ENCODE measurements at places on chromosomes 4 and X.

DNA sequence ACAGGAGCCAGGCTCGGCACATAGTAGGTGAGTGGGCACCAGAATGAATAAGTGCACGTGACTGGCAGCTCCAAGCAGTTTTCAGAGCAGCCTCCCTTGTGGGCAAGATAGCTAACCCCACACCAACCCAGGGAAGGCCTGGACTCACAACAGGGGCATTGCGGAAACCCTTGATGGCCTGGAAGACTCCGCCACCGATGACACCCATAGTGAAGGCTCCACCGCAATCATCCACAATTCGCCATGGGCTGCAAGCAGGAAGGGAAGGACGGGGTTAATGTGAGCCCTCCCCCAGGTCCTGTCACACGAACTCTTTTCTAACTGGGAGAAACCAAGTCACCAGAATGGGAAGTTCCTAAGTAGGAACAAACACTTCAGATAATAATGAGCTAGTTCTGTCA is 957 bp downstream of the TIMM17B start:
- DNase-seq = no peak

GRCh38 chrX:24657671-24658386 is 10.7 kb upstream of the PCYT1B start:
- DNase-seq = no peak

GRCh38 chr4:136009258-136009832 is 1522.9 kb downstream of the PCDH18 start:
- DNase-seq = no peak

DNA sequence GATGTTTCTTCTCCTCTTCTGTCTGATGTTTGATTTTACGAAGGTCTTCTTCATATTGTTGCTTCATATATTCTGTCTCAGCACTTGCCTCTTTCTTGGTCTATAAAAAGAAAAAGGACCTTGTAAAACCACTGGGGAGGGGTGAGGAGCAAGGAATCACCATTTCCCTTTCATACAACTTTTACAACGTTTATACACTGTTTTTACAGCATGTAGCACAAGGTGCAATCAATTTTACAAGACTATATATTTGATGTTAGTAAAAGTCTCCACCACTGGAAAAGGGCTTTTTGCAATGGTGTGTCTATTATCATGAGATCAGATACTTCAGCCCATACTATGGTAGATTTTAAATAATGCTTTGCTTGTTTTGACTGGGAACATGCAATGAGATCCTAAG is 76.3 kb downstream of the FAM184B start:
- no peak for DNase-seq

GRCh38 chr4:64250061-64250460 is 159.2 kb downstream of the TECRL start:
- DNase-seq = no peak

DNA sequence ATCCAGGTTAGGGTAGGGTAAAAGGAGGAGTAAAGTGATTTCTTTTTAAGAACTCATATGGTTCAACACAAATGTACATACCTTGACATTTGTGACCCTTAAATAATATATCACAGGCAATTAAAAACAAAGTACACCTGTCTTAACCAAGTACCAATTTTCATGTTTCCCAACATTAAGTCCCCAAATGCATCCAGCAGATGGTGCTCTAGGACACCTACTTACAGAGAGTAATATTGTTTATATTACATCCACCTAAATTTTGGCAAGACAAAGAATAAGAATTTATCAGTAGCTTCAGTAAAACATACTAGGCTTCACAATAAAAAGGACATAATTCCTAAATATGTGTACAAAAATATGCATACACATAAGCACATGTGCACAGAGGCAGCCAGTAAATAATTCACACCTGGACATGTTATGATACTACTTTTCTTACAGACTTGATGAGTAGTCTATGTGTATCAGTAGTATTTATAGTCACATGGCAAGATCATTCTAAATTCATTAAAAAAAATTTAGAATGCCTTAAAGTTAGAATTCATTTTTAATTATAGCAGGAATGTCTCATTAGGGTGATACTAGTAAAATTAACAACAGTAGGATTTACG is 219.7 kb downstream of the DCLK2 start:
- no peak for DNase-seq

- peak; percentile 88 for DNase-seq
These were observed 16.0 kb upstream of the FGF16 start for GRCh38 chrX:77431227-77431626.

DNA sequence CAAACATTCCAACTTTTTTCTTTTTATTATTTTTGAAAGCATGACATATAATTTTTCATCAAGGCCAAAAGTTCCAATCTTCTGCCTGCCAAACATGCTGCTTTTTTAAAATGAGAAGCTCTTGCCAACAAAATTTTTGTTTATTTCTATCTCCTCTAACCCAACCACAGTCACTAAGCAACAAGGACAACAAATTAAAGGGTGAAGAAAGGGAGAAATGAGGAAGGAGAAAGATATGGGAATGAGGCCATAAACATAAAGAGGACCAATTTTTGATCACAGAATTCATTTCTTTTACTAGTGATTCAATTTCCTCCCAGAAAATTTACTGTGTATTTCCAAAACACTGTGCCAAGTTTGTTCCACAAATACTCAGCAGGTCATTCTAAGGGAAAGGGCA is 537.0 kb upstream of the DIAPH2 start:
- no peak for DNase-seq

GRCh38 chrX:24774650-24775049 is 80.9 kb downstream of the POLA1 start:
- no peak for DNase-seq

- DNase-seq = no peak
These were observed 26.7 kb upstream of the TEC start for GRCh38 chr4:48296365-48296764.

DNA sequence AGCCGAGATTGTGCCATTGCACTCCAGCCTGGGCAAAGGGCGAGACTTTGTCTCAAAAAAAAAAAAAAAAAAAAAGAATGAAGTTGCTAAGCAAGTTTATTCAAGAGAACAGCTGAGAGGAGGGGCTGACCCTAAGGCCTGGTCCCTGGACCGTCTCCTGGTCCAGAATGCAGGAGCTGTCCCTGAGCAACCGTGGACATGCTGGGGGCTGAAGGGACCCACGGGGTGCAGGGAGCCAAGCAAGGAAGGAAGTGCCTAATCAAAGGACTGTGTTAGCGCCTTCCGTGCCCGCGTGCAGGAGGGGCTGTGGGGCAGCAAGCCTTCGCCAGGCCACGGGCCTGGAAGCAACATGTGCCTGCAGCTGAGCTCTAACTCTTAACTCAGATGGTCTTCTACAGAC is 39.1 kb upstream of the CDKN2AIP start:
- DNase-seq = no peak

GRCh38 chr4:55765070-55765469 is 54.5 kb upstream of the EXOC1L start:
- DNase-seq = no peak

- DNase-seq = no peak
These were observed 122.5 kb downstream of the ZNF827 start for GRCh38 chr4:145816091-145816490.

GRCh38 chrX:141839856-141840255 is 1.7 kb downstream of the MAGEC3 start:
- DNase-seq = no peak

- DNase-seq = no peak
These were observed 31.0 kb downstream of the SLC9B1 start for GRCh38 chr4:102988429-102989020.

GRCh38 chr4:139984471-139984870 is 169.5 kb downstream of the MAML3 start:
- DNase-seq = no peak

DNA sequence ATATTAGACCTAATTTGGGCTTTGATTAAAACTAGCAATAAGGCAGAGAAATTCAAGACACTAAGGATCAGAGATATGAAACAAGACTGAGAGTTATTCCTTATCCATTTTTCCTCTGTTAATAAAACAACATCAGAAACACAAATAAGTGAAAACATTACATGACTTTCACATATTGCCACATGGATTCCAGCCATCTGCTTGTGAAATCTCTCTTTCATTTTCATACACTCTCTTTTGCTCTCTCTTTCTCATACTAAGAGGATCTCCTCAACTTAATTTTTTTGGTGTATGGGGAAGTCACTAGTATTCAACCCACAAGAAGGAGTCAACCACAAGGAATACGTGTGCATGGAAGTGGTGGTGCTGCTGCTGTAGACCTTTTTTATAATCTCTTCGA is 183.0 kb downstream of the LDB2 start:
- DNase-seq = no peak

- no peak for DNase-seq
These were observed 84.1 kb downstream of the CPZ start for GRCh38 chr4:8676676-8677075.

GRCh38 chr4:43560047-43560446 is 667.5 kb downstream of the GRXCR1 start:
- no peak for DNase-seq
